Type B pancreatic cell (in vitro differentiated cells): ENCODE measurements at places on chromosomes 5 and 9. TPM values are rescaled to one million over a fixed set of nuclear protein-coding genes. Genes with fewer than 3 reads are reported as not detected.
A peak's percentile ranks its signal among the peaks of the same experiment; 100 is the strongest.

GRCh38 chr9:126763130-126763764 lies 41.6 kb upstream of the ZBTB43 start:
- no peaks in the 10 kb centered on the region for H3K36me3 ChIP-seq
- peaks cover 5% of the 10 kb centered on the region for H3K27me3 ChIP-seq
- no peak for DNase-seq
- no peak overlapping the region for H3K4me3 ChIP-seq

- no peak overlapping the region for H3K4me3 ChIP-seq
- H3K4me1 ChIP-seq: no peaks in the 10 kb centered on the region
- DNase-seq: no peak
- H3K36me3 ChIP-seq: no peaks in the 10 kb centered on the region
These were observed 5.5 kb upstream of the CAMLG start for GRCh38 chr5:134732819-134733218.

GRCh38 chr5:80555099-80555498 lies 15.0 kb downstream of the ANKRD34B start:
- no peaks in the 10 kb centered on the region for H3K36me3 ChIP-seq
- no peak overlapping the region for H3K27ac ChIP-seq
- H3K4me3 ChIP-seq: no peak overlapping the region
- H3K4me1 ChIP-seq: no peaks in the 10 kb centered on the region
- H3K27me3 ChIP-seq: peaks cover 26% of the 10 kb centered on the region

DNA sequence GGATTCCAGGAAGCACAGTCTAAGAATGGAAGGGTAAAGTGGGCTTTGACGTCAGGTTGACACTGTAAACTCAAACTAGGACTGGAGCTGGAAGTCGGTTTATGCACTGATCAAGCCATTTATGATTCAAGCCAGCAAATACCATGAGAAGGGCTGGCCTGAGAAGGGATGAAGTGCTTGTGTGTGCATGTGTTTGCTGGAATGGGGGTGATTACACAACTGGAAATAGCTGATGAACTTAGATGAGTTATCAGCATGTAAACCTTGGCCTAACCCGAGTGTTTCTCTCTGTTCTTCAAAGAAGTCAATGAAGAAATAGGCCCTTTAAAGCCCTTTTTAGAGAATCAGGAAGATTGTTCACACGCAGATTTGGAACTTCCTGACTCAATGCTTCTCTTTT lies 287.6 kb downstream of the RFX3 start:
- peaks cover 7% of the 10 kb centered on the region for H3K36me3 ChIP-seq
- peaks cover 8% of the 10 kb centered on the region for H3K4me1 ChIP-seq
- H3K4me3 ChIP-seq: no peak overlapping the region
- no peak for DNase-seq
- H3K27ac ChIP-seq: no peak overlapping the region

- H3K27ac ChIP-seq: no peak overlapping the region
- no peak overlapping the region for H3K4me3 ChIP-seq
- H3K27me3 ChIP-seq: no peaks in the 10 kb centered on the region
- H3K36me3 ChIP-seq: no peaks in the 10 kb centered on the region
- peaks cover 8% of the 10 kb centered on the region for H3K4me1 ChIP-seq
These were observed 877.7 kb downstream of the TLE1 start for GRCh38 chr9:80811656-80812055.

- no peaks in the 10 kb centered on the region for H3K36me3 ChIP-seq
- H3K4me3 ChIP-seq: no peak overlapping the region
- no peak for DNase-seq
- H3K4me1 ChIP-seq: peaks cover 7% of the 10 kb centered on the region
- H3K27me3 ChIP-seq: no peaks in the 10 kb centered on the region
- no peak overlapping the region for H3K27ac ChIP-seq
These were observed 87.0 kb downstream of the ANGPTL2 start for GRCh38 chr9:127035423-127035822.

GRCh38 chr9:21084242-21084850 lies 6.6 kb upstream of the IFNB1 start:
- no peaks in the 10 kb centered on the region for H3K4me1 ChIP-seq
- no peaks in the 10 kb centered on the region for H3K27me3 ChIP-seq
- H3K4me3 ChIP-seq: no peak overlapping the region
- no peaks in the 10 kb centered on the region for H3K36me3 ChIP-seq
- no peak for DNase-seq

GRCh38 chr5:54718656-54719055 lies 201.1 kb downstream of the SNX18 start:
- no peak for DNase-seq
- H3K4me3 ChIP-seq: no peak overlapping the region
- H3K27me3 ChIP-seq: no peaks in the 10 kb centered on the region
- no peaks in the 10 kb centered on the region for H3K36me3 ChIP-seq

DNA sequence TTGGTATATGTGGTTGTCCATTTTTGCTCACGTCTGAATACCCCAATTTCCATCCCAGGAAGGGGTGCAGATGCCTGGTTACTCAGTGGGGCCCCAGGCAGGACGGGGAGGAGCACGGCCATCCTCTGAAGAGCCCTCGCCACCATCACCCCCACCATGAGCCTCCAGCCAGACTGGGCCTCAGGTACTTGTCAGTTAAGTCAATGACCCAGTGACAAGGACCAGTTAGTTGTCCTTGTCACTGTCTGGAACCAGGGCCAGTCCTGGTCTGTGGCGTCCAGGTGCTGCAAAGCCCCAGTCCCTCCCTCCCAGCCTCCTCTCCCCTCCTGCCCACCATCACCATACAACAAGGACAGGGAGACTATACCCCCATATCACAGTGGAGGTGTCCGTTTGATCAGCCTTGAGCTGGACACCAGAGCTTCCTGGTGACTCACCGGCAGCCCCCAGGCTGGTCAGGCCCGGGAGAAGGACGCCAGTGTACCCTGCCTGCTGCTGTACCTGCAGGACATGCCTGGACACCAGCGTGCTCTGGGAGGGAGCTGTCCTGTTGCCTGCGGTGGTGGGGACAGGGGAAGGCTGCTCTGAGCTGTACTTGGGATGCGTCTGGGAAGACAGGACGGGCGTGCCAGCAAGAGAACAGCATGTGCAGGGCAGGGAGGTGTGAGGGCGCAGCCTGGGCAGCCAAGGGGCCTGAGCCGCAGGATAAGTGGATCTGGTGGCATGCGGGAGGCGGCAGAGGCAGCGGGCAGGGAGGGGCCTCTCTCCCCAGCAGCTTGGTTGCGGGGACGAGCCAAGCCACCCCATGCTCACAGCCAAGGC lies 32.6 kb upstream of the TTLL11 start:
- H3K27me3 ChIP-seq: peaks cover 53% of the 10 kb centered on the region
- H3K36me3 ChIP-seq: no peaks in the 10 kb centered on the region
- H3K4me1 ChIP-seq: peaks cover 15% of the 10 kb centered on the region
- H3K27ac ChIP-seq: no peak overlapping the region
- peak overlapping the region; percentile 83 for H3K4me3 ChIP-seq
- DNase-seq: no peak

DNA sequence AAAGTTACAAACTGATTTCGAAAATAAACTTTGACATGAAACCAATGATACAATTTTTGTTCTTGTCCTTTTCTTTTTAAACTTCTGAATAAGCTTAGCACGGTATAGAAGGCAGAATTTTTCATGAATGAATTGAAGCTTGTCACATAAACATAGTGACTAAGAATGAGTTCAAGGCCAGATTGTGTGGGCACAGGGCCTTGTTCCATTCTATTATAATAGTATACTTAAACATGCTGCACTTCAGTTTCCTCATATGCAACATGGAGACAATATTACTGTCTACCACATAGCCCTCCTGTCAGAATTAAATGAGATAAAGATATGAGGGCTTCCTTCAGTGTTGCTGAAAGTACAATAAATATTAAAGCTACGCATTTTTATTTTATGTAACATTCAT lies 204.2 kb upstream of the HAPLN1 start:
- no peak overlapping the region for H3K27ac ChIP-seq
- H3K4me1 ChIP-seq: peaks cover 13% of the 10 kb centered on the region

Gene OR13C4
- total RNA-seq: not detected in 2 replicates

Gene CDH18
- 17.8 and 20.2 TPM in 2 replicates for total RNA-seq

Gene CRB2
- 1.1 and 61.1 TPM in 2 replicates for total RNA-seq
